ENCODE measurements at places on chromosomes 7 and 10.

GRCh38 chr7:135845415-135846075 is 96.9 kb upstream of the FAM180A start:
- no peak for DNase-seq

GRCh38 chr10:21083861-21084260 is 186.8 kb upstream of the NEBL start:
- DNase-seq: no peak

DNA sequence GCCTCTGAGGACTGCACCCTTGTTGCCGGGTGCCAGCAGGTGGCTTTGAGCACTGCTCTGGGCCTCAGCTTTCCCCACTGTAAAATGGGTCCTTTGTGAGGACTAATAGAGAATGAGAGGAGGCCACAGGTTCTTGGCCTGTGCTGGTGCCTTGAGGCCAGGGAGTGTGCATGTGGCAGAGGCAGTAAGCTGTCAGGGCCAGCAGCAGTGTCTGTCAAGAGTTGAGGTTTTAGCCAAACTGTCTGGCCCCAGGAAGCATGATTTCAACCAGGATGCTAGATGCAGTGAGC is 13.5 kb downstream of the NACAD start:
- DNase-seq: no peak

GRCh38 chr7:93958216-93958615 is 36.7 kb downstream of the GNG11 start:
- DNase-seq: no peak

GRCh38 chr7:101620991-101621390 is 8.1 kb downstream of the MYL10 start:
- no peak for DNase-seq

- DNase-seq: no peak
Observed at GRCh38 chr10:57696641-57697040, 571.1 kb downstream of the IPMK start.

DNA sequence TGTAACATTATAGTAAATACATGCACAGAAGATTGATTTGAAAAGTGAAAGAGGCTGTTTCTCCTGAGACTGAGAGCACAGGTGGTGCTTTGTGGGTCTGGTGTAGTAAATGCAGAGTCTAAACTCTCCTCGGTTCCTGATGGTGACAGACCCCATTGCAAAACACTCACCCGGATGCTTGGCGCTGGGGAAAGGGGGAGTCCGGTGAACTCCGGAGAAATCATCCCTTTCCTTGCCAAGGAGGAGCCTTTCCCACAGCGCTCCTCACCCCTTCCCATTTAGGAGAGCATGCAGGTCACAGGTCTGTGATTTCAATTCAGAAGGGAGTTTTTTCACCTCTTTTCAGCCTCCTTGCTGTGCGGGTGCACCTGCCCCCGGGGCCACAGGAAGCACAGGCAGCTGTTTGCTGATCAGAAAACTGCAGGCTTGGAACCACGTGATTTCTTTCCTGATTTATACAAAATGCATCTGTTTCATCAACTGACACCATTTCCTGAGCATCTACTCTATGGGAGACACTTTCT is 75.6 kb upstream of the LYZL2 start:
- peak; percentile 79 for DNase-seq

- peak; percentile 7 for DNase-seq
Observed at GRCh38 chr10:49080071-49080470, 35.3 kb downstream of the VSTM4 start.

GRCh38 chr10:43160046-43160920 is 22.0 kb downstream of the CSGALNACT2 start:
- DNase-seq: no peak

Data from DND-41 (cell line).